ENCODE measurements at places on chromosomes 7 and 10. TPM values are rescaled to one million over a fixed set of nuclear protein-coding genes. Genes with fewer than 3 reads are reported as not detected.

GRCh38 chr10:70162892-70163201 lies 7.5 kb downstream of the SAR1A start:
- no peak overlapping the region for H3K27ac ChIP-seq
- no peak for DNase-seq
- H3K4me1 ChIP-seq = peaks cover 12% of the 10 kb centered on the region

The ANKRD7 gene
- total RNA-seq = not detected

GRCh38 chr10:61830846-61831273 lies 70.6 kb upstream of the ARID5B start:
- DNase-seq = no peak
- H3K4me1 ChIP-seq = peaks cover 37% of the 10 kb centered on the region
- no peak overlapping the region for H3K27ac ChIP-seq

DNA sequence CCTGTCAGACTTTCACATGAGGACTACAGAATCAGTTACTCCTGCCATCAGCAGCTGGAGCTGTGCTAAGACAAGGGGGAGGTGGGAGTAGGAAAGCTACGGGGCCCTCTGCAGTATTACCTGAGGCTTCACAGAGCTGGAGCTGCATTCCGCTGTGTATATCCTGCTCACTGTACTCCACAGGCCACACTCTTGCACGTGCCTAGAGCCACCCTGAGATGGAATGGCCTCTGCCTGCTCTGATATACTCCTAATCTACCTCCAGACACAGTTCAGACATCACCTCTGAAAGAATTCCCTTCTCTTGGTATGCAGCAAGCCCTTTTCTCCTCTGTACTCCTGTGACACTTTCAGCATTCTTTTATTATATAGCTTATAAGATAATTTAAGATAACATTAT lies 34.8 kb downstream of the TRDMT1 start:
- H3K36me3 ChIP-seq = no peaks in the 10 kb centered on the region
- no peak overlapping the region for H3K27ac ChIP-seq
- no peak overlapping the region for H3K4me3 ChIP-seq
- H3K27me3 ChIP-seq = no peaks in the 10 kb centered on the region
- no peak for DNase-seq
- no peaks in the 10 kb centered on the region for H3K4me1 ChIP-seq

- no peaks in the 10 kb centered on the region for H3K36me3 ChIP-seq
- no peak overlapping the region for H3K4me3 ChIP-seq
- DNase-seq = no peak
- H3K4me1 ChIP-seq = no peaks in the 10 kb centered on the region
- no peaks in the 10 kb centered on the region for H3K27me3 ChIP-seq
- H3K27ac ChIP-seq = no peak overlapping the region
Measured at GRCh38 chr10:103616705-103617601, 123.4 kb downstream of the NEURL1 start.

DNA sequence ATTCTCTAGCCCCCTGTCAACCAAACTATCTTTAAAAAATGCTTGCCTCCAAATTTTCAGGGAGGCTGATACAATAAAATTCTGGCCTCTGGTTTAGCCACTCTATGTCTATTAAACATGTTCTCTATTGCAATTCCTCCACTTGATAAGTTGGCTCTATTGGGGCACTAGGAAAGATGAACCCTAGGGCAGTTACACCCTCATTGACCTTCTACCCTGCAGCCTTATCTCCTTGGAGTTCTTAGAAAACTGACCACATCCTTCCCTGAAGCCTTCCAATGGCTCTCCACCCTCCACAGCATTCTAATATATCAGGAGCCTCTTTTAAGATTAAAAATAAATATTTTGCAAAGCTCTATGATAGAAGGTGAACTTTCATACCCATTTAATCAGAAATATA lies 30.6 kb downstream of the SVOPL start:
- no peak for DNase-seq
- H3K4me1 ChIP-seq = no peaks in the 10 kb centered on the region
- no peak overlapping the region for H3K27ac ChIP-seq
- H3K36me3 ChIP-seq = no peaks in the 10 kb centered on the region

- H3K27me3 ChIP-seq = peaks cover 4% of the 10 kb centered on the region
- DNase-seq = no peak
- no peaks in the 10 kb centered on the region for H3K36me3 ChIP-seq
- H3K4me3 ChIP-seq = no peak overlapping the region
Measured at GRCh38 chr7:3370068-3370830, 69.2 kb downstream of the SDK1 start.

The ACTL6B gene
- not detected for total RNA-seq

The SLC13A1 gene
- not detected for total RNA-seq

DNA sequence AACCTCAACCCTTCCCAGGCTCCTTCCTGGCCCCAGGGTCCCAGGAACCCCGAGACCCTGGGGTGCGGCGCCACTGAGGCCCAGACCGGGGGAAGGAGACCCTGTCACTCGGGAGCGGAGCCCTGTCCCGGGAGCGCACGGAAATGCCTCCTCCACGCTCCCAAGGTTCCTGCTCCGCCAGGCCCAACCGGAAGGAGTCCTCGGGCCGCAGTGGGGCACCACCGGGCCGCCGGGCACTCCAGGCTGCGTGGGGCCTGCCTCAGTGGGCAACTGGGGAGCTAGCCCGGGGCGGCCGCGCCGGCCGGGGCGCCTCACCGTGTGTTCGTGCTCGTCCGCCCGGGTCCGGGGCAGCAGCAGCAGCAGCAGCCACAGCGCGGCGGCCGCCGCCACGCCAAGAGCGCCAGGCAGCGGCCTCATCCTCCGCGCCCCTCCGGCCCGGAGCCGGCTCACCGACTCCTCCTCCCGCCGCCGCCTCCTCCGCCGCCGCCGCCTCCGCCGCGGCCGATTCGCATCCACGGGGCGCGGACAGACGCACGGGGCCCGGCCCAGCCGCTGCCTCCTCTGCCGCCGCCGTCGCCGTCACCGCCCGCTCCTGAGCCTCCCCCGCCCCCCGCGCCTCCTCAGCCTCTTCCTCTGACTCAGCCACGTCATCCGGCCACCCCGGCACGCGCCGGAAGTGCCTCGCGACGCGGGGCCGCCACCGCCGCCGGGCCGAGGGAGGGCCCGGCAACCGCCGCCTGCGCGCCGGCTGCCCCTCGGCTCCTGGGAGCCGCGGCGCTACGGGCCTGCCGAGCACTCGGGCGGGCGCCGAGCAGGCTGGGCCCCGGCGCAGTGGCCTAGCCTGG lies at the start of gene TM9SF3:
Gene TM9SF3 (minus strand): TSS at position 594 of the 845 bp plus-strand sequence. CDS start 177 bp downstream, at position 417.
- H3K27ac ChIP-seq = peak within 1 kb of the TSS; percentile 70
- DNase-seq = peak; percentile 84
- no peaks in the 10 kb centered on the region for H3K36me3 ChIP-seq
- H3K4me3 ChIP-seq = peak within 1 kb of the TSS; percentile 87

The HOXA11 gene
- total RNA-seq = 26.6 TPM

DNA sequence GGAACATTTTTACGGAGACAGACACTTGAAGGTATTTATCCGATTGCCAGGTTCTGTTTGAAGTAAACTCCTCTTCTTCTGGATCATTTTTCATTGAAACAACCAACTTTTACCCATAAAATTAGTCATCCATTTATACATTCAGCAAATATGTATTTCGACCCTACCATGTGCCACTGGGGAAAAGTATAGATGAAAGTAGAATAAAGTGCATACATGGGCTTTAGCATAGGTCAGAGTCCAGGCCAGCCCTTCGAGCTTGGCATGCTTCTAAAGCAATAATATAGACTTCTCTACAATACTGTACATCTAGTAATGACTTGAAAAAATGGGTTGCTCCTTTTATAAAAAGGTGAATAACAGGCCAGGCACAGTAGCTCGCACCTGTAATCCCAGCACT lies 10.1 kb downstream of the SLC25A16 start:
- H3K36me3 ChIP-seq = peaks cover 13% of the 10 kb centered on the region
- peak overlapping the region; percentile 82 for H3K27ac ChIP-seq
- peaks cover 26% of the 10 kb centered on the region for H3K4me1 ChIP-seq
- peak; percentile 90 for DNase-seq
- H3K27me3 ChIP-seq = no peaks in the 10 kb centered on the region

All from PC-3 (cell line).